ENCODE measurements at places on chromosomes 16 and 17. TPM values are rescaled to one million over a fixed set of nuclear protein-coding genes. Genes with fewer than 3 reads are reported as not detected.

DNA sequence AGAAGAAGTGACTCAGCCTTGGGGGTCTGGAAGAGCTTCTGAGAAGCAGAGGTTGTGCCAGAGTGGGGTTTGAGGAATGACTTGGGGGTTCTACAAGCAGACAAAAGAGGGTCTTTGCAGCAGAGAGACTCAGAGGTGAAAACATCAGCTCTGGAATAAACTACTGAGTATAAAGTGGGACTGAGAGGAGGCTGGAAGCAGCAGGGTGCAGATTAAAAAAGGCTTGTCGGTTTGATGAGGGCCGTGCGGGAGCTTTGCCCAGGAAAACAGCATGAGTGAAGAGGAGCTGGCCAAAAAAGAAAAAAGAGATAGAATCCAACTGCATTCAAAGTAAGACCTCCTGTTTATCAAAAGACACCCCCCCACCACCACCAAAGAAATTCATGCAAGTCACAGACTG, 13.1 kb upstream of the ACE start:
- peaks cover 15% of the 10 kb centered on the region for H3K4me1 ChIP-seq
- H3K36me3 ChIP-seq: no peaks in the 10 kb centered on the region
- no peak overlapping the region for H3K27ac ChIP-seq
- no peak for DNase-seq
- H3K27me3 ChIP-seq: peaks cover 27% of the 10 kb centered on the region
- no peak overlapping the region for H3K4me3 ChIP-seq

- no peaks in the 10 kb centered on the region for H3K27me3 ChIP-seq
- no peak for DNase-seq
- H3K27ac ChIP-seq: no peak overlapping the region
- no peaks in the 10 kb centered on the region for H3K36me3 ChIP-seq
- H3K4me3 ChIP-seq: no peak overlapping the region
Observed at GRCh38 chr16:81509404-81509803, 64.8 kb downstream of the CMIP start.

The PLCD3 gene
- total RNA-seq: 111 TPM

The NR1D1 gene
- total RNA-seq: 6.1 TPM

The MMP28 gene
- 0.75 TPM for total RNA-seq

All from osteocyte (in vitro differentiated cells).